ENCODE measurements at places on chromosomes 6 and 20. TPM values are rescaled to one million over a fixed set of nuclear protein-coding genes. Genes with fewer than 3 reads are reported as not detected.
A peak's percentile ranks its signal among the peaks of the same experiment; 100 is the strongest.

GRCh38 chr6:89729818-89730217 is 89.8 kb downstream of the MDN1 start:
- no peak for DNase-seq

GRCh38 chr6:144753023-144753705 is 468.0 kb downstream of the UTRN start:
- DNase-seq: no peak

GRCh38 chr6:52306972-52307870 is 22.7 kb upstream of the MCM3 start:
- no peak for DNase-seq

- no peak for DNase-seq
Observed at GRCh38 chr6:81714684-81715083, 37.8 kb downstream of the TENT5A start.

- DNase-seq: no peak
Observed at GRCh38 chr6:142845143-142845571, 99.8 kb downstream of the HIVEP2 start.

- no peak for DNase-seq
Observed at GRCh38 chr6:147715035-147715434, 206.5 kb downstream of the SAMD5 start.

GRCh38 chr6:142235272-142235671 is 66.5 kb upstream of the ADGRG6 start:
- DNase-seq: no peak

DNA sequence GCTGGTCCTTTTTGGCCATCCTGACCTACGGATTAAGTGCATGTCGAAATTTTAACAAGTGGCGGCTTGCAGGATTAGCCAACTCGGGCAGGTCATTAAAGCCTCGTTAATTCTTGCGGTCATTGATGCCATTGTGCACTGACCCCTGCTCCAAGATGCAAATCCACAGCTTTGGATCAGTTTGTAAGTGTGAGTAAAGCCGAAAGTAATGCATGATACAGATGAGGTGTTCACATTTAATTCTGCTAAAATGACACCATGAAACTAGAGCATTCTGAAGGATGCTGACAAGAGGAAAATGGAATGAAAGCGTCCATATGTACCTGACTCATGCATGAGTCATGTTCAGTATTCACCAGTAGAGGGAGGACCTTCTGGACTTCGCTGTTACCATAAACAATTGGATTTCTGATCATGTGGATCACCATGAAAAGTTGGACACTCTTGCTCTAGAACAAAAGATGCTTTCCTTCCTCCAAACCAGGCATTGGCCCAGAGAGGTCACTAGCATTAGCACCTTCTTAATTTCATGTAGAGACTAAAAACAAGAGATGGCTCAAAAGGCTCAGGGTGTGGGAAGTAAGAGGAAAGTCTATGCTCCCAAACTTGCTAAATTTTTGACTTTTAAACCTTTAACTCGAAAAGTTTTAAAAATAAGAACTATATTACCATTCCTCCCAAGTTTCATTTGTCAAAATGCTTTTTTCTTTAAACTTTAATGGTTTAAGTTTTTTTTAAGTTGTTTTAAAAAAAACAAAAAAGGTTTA is 48.0 kb downstream of the MUC22 start:
- peak; percentile 42 for DNase-seq

GRCh38 chr20:60055740-60056139 is 97.5 kb downstream of the CDH26 start:
- DNase-seq: no peak

DNA sequence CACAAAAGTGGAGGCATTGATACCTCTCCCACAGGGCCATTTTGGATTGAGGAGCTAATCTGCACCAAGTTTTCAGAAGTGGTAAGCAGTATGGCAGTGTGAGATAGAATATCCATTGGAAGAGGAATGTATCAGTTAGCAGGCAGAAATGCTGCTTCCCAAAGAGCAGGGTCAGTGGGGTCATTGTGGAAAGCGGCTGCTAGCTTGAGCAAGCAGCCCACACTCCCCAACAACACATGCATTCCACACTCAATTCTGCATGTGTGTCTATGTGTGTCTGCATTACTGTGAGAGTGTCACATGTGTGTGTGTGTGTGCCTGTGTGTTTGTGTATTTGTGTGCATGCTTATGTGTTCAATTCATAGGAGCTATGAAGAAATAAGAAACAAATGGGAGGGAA is 190.9 kb upstream of the FOXA2 start:
- DNase-seq: no peak

KCNB1 gene
- polyA plus RNA-seq: 0.82 TPM

WFDC12 gene
- polyA plus RNA-seq: not detected

CLPSL2 gene
- not detected for polyA plus RNA-seq
